ENCODE measurements at places on chromosomes 7 and 10.

- DNase-seq, result no peak
These were observed 6.2 kb upstream of the MBL2 start for GRCh38 chr10:52778511-52779392.

DNA sequence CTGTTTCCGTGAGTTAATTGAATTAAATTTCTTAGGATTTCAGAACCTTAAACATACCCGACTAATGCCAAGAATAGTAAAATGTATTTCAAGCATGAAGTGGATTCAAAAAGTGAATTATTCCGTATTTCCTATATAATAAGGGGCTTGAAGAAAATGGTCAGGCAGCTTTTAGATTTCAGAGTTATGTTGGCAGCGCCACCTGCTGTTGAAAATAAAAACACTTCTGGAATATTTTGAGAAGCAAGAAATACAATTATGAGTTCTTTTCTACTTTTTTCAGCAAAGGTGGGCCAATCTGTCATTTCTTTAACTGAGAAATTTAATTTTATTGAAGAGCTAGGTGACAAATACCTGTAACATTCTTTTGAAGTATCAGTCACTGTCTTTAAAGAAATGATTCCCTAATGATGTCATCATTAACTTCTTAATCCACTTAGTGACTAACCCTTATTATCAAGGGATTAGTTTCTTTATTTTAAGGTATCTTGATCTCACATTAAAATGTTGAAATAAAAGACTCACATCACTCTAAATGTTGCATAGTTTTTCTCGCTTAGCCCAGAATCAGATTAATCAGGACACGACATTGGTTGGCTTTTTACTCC lies 36.6 kb upstream of the AGR3 start:
- DNase-seq, result no peak

DNA sequence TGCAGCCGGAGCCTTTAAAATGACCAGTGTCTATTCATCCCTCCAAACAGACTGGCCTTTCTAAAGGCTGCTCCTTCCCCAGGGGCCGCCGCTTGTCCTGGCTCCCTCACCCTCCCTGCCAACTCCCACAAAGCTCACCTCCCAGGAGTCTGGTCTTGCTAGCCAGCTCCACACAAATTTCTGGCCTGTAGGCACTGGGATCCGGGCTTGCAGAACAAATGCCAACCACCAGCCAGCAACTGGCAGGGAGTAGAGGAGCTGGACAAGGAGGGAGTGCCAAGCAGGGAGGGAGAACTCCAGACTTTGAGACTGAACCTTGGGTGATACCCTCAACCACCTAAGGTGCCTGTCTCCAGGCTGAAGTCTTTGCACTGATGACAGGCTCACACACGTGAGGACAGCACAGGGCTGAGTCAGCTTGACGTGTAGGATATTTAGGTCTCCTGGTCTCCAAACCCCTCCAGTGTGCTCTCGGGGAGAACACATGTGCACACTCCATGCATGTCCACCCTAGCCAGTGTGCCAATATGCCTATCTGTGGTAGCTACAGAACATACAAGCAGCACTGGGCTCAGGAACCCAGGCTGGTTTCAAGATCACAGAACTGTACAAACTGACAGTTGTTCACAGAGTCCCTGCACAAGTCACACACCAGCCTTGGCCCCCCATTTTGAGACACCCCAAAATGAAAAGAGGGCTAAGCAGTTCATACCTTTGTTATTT lies 6.0 kb downstream of the PAX2 start:
- peak; percentile 18 for DNase-seq

GRCh38 chr7:141685285-141686023 lies 16.5 kb downstream of the DENND11 start:
- DNase-seq, result no peak

DNA sequence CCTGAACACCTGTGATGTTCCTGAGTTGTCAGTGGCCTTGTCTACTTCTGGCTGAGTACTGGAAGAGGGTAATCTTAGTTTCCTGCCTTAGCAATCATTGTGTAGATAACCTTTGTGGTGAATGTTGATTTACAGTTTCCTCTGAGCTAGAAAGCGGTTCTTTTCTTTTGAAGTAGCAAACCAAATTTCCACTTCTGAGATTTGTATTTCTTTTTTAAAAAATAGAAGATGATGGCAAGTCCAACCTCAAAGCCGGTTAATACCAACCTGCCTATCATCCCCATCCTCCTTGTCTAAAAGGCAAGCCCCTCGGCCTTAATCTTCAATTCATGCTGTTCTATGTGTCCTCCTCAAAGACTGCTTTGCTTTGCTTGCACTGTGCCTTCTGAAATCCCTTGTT lies 12.5 kb upstream of the PALS2 start:
- no peak for DNase-seq
